ENCODE measurements at places on chromosomes 3 and 15. TPM values are rescaled to one million over a fixed set of nuclear protein-coding genes. Genes with fewer than 3 reads are reported as not detected.

The CPB1 gene
- total RNA-seq: 1.6 TPM

The C3orf52 gene
- 2.7 TPM for total RNA-seq

The ACAN gene
- 8.6 TPM for total RNA-seq

The PSTPIP1 gene
- not detected for total RNA-seq

The PAK6 gene
- total RNA-seq: 0.32 TPM

The COL6A6 gene
- total RNA-seq: 1.3 TPM

The GATA2 gene
- total RNA-seq: 1.2 TPM

The EEFSEC gene
- 10.1 TPM for total RNA-seq

The GPR62 gene
- not detected for total RNA-seq

The SCN5A gene
- total RNA-seq: 0.24 TPM

The ALG1L2 gene
- total RNA-seq: not detected

The TMEM207 gene
- total RNA-seq: not detected

The CCR8 gene
- not detected for total RNA-seq

The ST3GAL6 gene
- total RNA-seq: 1.3 TPM

The TM4SF1 gene
- 1.3 TPM for total RNA-seq

The MCF2L2 gene
- 0.32 TPM for total RNA-seq

The GPR149 gene
- not detected for total RNA-seq

The SHQ1 gene
- total RNA-seq: 20.8 TPM

The TRPM1 gene
- total RNA-seq: not detected

The TUBGCP5 gene
- total RNA-seq: 19.9 TPM

The CASR gene
- not detected for total RNA-seq

The UBAP1L gene
- 2.2 TPM for total RNA-seq

The ALCAM gene
- total RNA-seq: 140 TPM

The LOXL1 gene
- 342 TPM for total RNA-seq

The AHSG gene
- total RNA-seq: not detected

The CCR3 gene
- not detected for total RNA-seq
